ENCODE measurements at places on chromosomes 4 and X.
A peak's percentile ranks its signal among the peaks of the same experiment; 100 is the strongest.

DNA sequence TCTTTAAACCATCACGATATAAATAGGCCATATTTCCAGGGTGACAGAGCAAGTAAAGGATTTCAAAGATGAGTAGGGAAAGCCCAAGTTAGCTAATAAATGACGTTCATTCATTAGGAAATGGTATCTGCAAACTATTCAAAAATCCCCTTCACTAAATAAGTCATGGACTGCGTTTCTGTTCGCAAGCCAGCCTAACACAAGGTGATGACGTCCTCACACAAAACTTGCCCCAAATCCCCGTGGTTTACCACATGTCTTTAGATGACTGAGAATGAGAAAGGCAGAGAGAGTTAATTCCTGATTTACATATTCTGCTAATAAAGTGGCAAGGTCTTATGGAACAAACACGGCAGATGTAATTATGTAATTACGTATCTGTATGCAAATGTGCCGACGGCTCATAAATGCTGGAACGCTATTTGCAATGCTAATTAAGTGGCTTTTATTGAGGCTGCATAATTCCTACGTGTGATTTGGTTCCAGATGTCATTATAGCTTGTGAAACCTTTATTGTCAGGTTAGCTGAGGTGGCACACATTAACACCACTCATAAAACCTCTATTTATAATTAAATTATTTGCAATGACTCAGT, 437.7 kb upstream of the FRG1 start:
- no peak overlapping the region for H3K4me3 ChIP-seq
- H3K4me1 ChIP-seq = no peaks in the 10 kb centered on the region
- no peak overlapping the region for H3K27ac ChIP-seq
- no peak for DNase-seq

DNA sequence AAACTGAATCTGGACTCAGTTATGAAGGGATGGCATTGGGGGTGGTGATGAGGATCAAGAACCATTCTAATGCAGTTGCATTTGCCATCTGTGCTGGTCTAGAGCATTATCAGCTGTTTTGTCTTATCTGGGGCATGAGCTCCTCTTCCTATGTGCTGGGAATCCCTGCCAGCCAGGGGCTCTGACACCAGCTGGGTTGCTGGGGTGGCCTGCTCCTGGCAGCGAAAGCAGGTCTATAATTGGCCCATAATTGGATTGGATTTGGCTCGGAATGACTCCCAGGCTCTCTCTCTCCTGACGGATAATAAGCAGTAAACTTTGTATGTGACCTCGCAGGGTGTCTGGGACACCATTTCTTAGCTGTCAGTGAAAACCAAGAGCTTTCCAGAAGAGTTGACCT, 34.1 kb downstream of the SMPX start:
- no peak for DNase-seq
- H3K27ac ChIP-seq = no peak overlapping the region
- no peaks in the 10 kb centered on the region for H3K36me3 ChIP-seq
- H3K27me3 ChIP-seq = peaks cover 14% of the 10 kb centered on the region

DNA sequence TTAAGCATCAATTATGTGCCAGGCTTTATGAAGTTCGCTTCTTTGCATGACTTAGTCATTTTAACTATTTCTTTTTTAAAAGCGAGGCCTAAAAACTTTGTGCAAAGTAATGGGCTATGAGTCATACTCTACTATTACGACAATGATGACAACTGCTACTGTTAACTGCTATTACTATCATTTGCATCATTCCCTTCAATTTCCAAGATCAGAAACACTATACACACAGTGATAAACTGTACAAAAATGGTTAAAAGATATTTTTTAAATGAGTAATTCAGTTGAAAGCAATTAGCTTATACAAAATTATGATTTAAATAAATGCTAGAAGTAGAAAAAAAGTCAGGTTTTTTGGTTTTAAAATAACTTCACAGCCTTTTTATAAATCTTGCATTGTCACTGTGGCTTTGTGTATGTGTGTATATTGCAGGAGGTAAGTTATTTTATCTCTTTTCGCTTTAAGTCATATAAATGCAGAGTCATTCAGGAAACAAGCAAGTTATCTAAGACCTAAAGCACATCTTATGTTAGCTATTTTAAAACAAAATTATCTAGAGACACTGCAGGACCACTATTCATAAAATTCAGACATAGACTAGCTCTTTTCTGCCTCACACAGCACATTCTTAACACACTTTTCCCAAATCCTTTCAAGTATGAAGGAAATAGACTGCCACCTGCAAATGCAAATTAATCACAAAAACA, 18.5 kb upstream of the CXCL3 start:
- DNase-seq = no peak
- H3K4me3 ChIP-seq = no peak overlapping the region
- no peaks in the 10 kb centered on the region for H3K4me1 ChIP-seq
- H3K36me3 ChIP-seq = no peaks in the 10 kb centered on the region
- H3K27ac ChIP-seq = no peak overlapping the region
- peaks cover 4% of the 10 kb centered on the region for H3K27me3 ChIP-seq

GRCh38 chr4:156970501-156971164, 966 bp downstream of the PDGFC start:
- H3K27me3 ChIP-seq = peaks cover 3% of the 10 kb centered on the region
- H3K27ac ChIP-seq = peak overlapping the region; percentile 82
- H3K4me3 ChIP-seq = peak overlapping the region; percentile 97

DNA sequence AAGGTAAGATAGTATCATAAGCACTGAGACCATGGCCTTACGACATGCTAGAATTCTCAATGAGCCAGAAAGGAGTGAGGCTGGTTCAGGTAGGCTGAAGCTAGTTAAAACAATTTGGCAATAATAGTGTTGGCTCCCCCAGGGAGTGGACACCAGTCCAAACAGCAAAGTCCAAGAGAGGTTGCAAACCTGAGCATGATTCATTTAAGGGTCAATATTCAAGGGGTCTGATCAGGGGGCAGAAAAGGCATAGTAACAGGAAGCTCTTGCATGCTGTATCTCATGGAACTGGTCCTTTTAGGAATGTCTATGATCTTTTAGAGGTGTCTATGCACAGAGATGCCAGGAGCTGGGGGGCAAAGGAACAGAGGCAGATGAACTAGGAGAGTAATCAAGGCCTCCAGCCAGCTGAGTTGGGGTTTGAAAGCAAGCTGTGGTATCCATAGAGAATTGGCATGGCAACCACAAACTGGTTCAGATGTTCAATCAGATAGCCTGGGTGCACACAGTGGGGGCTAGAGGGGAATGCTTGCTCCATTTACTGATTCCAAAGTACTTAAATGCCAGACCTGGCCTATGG, 5.1 kb downstream of the GJB1 start:
- no peak overlapping the region for H3K27ac ChIP-seq
- H3K4me3 ChIP-seq = no peak overlapping the region
- no peak for DNase-seq
- H3K36me3 ChIP-seq = no peaks in the 10 kb centered on the region
- no peaks in the 10 kb centered on the region for H3K27me3 ChIP-seq

GRCh38 chr4:1503583-1504471, 97.6 kb upstream of the NKX1-1 start:
- no peak overlapping the region for H3K4me3 ChIP-seq
- peaks cover 4% of the 10 kb centered on the region for H3K4me1 ChIP-seq
- no peaks in the 10 kb centered on the region for H3K36me3 ChIP-seq
- peaks cover 27% of the 10 kb centered on the region for H3K27me3 ChIP-seq
- no peak overlapping the region for H3K27ac ChIP-seq

DNA sequence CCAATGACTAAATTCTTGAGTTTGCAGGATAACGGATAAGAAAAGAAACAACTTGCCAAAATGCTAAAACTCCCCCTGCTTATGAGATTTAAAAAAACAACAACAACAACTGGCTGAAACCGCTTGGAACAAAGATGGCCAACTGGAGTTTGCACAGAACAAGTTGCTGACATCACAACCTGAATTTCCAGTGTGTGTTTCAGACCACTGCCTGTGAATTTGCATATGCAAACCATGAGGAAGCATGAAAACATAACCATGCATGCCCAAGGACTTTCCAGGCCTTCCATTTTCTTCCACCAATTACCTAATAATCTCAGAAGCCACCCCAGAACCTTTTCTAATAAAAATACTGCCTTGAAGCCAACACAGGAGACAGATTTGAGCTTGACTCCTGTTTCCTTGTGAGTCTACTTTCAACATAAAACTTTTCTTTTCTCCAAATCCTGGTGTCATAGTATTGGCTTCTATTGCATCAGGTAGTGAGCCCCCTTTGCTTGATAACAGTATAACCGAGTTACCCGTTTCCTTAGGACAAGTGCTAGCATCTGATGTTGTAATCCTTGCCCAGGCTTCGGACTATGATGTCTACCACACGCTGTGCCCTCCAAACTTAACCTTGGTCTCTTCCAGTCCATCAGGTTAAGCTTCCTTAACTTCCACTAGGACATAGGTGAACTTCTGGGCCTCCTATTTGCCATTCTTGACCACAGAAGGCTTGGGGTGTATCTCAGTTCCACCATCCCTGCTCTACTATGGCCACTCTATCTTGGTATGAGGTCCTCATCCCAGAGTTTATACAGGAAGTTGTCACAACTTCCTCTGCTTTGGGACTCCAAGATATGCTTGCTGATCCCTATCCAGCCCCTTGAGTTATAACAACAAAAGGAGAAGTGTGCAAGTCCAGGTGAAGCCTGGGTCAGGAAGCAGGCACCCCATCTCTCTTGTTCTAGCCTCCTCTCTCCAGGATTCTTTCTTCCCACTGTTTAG, 385.5 kb upstream of the INTU start:
- no peak overlapping the region for H3K27ac ChIP-seq
- no peaks in the 10 kb centered on the region for H3K36me3 ChIP-seq
- no peaks in the 10 kb centered on the region for H3K4me1 ChIP-seq

GRCh38 chrX:52277666-52278065, 91.2 kb upstream of the XAGE2 start:
- no peaks in the 10 kb centered on the region for H3K27me3 ChIP-seq
- no peaks in the 10 kb centered on the region for H3K36me3 ChIP-seq
- H3K27ac ChIP-seq = no peak overlapping the region
- no peak for DNase-seq

DNA sequence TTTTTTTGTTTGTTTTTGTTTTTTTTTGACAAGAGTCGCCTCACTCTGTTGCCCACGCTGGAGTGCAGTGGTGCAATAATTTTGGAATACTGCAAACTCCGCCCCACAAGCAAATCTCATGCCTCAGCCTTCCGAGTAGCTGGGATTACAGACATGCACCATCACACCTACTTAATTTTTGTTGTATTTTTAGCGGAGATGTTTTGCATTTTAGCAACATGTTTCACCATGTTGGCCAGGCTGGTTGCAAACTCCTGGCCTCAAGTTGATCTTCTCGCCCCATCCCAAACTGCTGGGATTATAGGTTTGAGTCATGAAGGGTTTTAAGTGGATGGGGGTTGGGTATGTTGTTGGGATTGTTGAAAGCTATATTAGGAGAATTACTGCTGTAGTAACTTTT, 270.9 kb upstream of the LCORL start:
- H3K4me1 ChIP-seq = peaks cover 18% of the 10 kb centered on the region
- H3K27me3 ChIP-seq = no peaks in the 10 kb centered on the region
- H3K4me3 ChIP-seq = no peak overlapping the region
- no peaks in the 10 kb centered on the region for H3K36me3 ChIP-seq
- H3K27ac ChIP-seq = no peak overlapping the region

DNA sequence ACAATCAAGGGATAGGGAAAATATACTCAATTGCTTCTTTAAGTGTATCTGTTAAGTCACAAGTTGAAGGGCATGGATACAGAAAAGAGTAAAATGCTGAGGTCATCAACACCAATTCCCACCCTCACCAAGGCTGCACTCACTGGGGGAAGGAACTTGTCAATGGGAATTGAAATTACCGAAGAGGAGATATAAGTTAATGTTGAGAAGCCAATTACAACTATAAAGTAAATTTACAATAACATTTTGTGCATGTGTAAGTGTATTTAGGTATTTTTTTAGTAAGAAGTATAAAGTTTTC, 255.1 kb upstream of the KCNIP4 start:
- DNase-seq = no peak

GRCh38 chr4:152112887-152113286, 352.1 kb upstream of the GATB start:
- H3K4me1 ChIP-seq = peaks cover 13% of the 10 kb centered on the region
- no peak for DNase-seq
- no peaks in the 10 kb centered on the region for H3K36me3 ChIP-seq
- H3K27ac ChIP-seq = peak overlapping the region; percentile 44
- no peak overlapping the region for H3K4me3 ChIP-seq

DNA sequence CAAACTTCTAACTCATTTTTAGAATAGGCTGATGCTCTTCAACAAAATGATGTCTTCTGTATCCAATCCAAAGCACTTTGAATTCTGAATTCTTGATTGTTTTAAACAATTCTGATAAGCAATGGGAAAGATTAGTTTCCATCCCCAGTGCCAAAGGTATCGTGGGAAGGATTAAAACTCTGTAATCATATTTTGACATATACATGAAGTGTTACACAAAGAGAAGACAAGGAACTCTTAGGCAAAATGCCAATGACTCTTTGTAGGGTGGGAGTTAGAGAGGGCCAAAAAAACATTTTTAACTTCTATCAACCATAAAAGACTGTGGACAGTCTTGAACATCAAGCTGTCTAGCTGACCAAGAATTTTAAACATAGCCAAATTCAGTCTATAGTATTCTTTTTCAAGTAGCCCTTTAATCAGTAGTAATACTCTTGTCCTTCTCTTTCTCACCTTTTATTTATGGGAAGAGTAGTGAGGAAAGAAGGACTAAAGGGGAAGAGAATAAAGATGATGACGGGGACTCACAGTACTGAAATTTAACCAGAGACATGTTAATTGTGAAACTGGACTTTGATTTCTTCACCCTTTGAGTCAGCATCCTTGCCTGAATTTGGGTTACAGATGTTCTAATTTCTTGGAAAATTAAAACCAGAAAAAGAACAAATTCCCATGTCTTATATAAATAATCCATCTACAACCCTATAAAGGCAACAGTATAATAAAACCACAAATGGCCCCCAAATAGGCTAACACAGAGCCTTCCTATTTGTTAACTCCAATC, 51.8 kb upstream of the VEGFD start:
- no peaks in the 10 kb centered on the region for H3K4me1 ChIP-seq
- no peak overlapping the region for H3K27ac ChIP-seq
- H3K36me3 ChIP-seq = peaks cover 12% of the 10 kb centered on the region
- H3K4me3 ChIP-seq = no peak overlapping the region
- no peak for DNase-seq
- H3K27me3 ChIP-seq = no peaks in the 10 kb centered on the region

- H3K27me3 ChIP-seq = no peaks in the 10 kb centered on the region
- DNase-seq = no peak
- no peak overlapping the region for H3K4me3 ChIP-seq
- H3K4me1 ChIP-seq = peaks cover 18% of the 10 kb centered on the region
- H3K36me3 ChIP-seq = peaks cover 4% of the 10 kb centered on the region
- H3K27ac ChIP-seq = no peak overlapping the region
These were observed 209.1 kb downstream of the CBR4 start for GRCh38 chr4:168800926-168801325.

GRCh38 chr4:13313856-13314255, 170.3 kb downstream of the RAB28 start:
- H3K4me3 ChIP-seq = no peak overlapping the region
- H3K4me1 ChIP-seq = no peaks in the 10 kb centered on the region
- H3K27ac ChIP-seq = no peak overlapping the region
- no peaks in the 10 kb centered on the region for H3K27me3 ChIP-seq
- no peak for DNase-seq

- H3K27me3 ChIP-seq = no peaks in the 10 kb centered on the region
- H3K4me1 ChIP-seq = no peaks in the 10 kb centered on the region
- no peak overlapping the region for H3K4me3 ChIP-seq
- no peaks in the 10 kb centered on the region for H3K36me3 ChIP-seq
These were observed 17.0 kb upstream of the TBL1X start for GRCh38 chrX:9447906-9448305.

All from type B pancreatic cell (in vitro differentiated cells).